Smooth muscle cell of trachea (primary cell): ENCODE measurements at places on chromosomes 7 and 10. TPM values are rescaled to one million over a fixed set of nuclear protein-coding genes. Genes with fewer than 3 reads are reported as not detected.

Gene AGAP4
- total RNA-seq = 3.8 and 6.3 TPM in 2 replicates

Gene PRPF18
- 28.9 and 57.7 TPM in 2 replicates for total RNA-seq

Gene BLNK
- total RNA-seq = 0.17 TPM in 1 of 2 replicates, not detected in the other

Gene HOXA6
- not detected in 2 replicates for total RNA-seq

Gene PDE6C
- total RNA-seq = not detected in 2 replicates

Gene ATG9B
- total RNA-seq = under 0.01 and 0.15 TPM in 2 replicates

Gene IPMK
- total RNA-seq = 7.1 and 7.3 TPM in 2 replicates
